ENCODE measurements at places on chromosomes 2 and 18.

DNA sequence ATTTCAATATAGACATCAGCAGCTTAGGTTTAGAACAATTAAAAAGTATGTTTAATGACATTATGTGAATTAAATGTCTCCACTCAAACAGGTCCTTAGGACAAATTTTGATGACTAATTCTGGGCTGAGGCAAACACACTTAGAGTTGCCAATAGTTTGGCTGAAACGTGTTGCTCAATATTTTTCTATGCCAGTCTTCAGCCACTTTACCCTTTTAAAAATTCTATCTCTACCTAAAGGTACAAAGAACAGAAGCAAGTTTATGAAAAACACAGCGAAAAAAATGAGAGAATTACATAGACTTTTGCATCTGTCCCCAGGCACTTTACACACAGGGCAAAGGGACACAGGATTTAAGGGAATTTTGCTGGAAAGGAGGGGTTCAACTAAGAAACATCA is 4.5 kb downstream of the IDH1 start:
- no peak for DNase-seq

- DNase-seq, result no peak
These were observed 106.9 kb downstream of the CELF4 start for GRCh38 chr18:37458697-37459096.

- peak; percentile 85 for DNase-seq
These were observed 255.0 kb downstream of the CAMKMT start for GRCh38 chr2:44616667-44617155.

- DNase-seq, result no peak
These were observed 100.5 kb downstream of the KCNF1 start for GRCh38 chr2:11012131-11012693.

DNA sequence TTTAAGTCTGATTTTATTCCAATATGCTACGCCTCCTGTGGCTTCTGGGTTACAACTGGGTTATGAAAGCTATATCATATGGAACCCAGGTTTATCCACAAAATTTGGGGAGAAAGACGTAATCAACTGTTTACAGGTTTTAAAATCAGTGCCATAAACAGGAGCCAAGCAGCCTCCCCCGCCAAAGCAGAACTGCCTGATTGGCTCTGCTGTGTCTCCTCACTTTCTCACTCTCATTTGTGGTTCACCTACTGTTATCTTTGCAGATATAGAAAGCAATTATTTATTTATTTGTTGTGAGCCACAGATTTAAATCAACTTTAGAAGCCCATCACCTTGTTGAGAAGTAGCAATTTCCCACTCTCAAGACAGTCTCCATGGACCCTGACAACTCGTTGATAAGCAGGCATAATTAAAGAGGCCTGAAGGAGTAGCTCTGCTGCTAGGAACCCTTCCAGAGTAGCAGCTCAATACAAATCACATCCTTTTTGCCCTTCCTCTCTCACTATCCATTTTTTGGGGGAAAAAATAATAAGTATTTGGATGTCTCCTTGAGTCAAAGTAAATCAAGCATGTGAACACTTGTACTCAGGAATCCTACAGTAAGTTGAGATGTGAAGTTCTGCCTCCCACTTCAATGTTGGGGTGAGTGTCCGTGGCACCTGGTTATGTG is 191.0 kb upstream of the CCDC150 start:
- DNase-seq, result no peak
